ENCODE measurements at places on chromosomes 1 and 21. TPM values are rescaled to one million over a fixed set of nuclear protein-coding genes. Genes with fewer than 3 reads are reported as not detected.

Gene FCRL1
- not detected for total RNA-seq

Gene PKP1
- total RNA-seq, result not detected

DNA sequence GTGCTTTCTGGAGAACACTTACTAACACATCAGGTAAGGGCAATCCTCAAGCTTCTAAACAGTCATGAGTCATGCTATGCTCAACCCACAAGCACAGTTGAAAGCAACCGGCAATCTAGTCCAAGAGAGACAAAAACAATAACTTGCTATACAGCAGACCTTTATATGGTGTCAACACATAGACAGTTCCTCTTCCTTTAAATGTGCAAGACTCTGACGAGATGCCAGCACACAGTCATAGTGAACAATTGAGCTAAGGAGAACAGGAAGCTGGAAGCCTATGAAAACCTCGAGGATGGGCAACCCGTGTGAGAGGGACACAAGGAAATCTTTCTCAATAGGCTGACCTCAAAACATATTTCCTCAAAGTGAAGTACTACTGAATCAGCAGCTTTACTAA lies 5.3 kb downstream of the ADIPOR1 start:
- no peaks in the 10 kb centered on the region for H3K27me3 ChIP-seq
- H3K27ac ChIP-seq, result no peak overlapping the region
- no peak for DNase-seq
- no peak overlapping the region for H3K4me3 ChIP-seq
- peaks cover 25% of the 10 kb centered on the region for H3K36me3 ChIP-seq

Gene NKAIN1
- total RNA-seq, result not detected

Gene KIF21B
- 37.6 TPM for total RNA-seq

Gene HSD3B1
- not detected for total RNA-seq

Gene TRPM2
- 2.6 TPM for total RNA-seq

GRCh38 chr1:168767894-168768584 lies 39.0 kb upstream of the DPT start:
- DNase-seq, result no peak
- H3K36me3 ChIP-seq, result no peaks in the 10 kb centered on the region
- no peaks in the 10 kb centered on the region for H3K4me1 ChIP-seq
- no peaks in the 10 kb centered on the region for H3K27me3 ChIP-seq
- H3K27ac ChIP-seq, result no peak overlapping the region

GRCh38 chr1:8136766-8137165 lies 110.7 kb upstream of the ERRFI1 start:
- H3K27ac ChIP-seq, result no peak overlapping the region
- H3K36me3 ChIP-seq, result no peaks in the 10 kb centered on the region
- no peak overlapping the region for H3K4me3 ChIP-seq
- no peak for DNase-seq
- no peaks in the 10 kb centered on the region for H3K27me3 ChIP-seq
- no peaks in the 10 kb centered on the region for H3K4me1 ChIP-seq

- H3K27me3 ChIP-seq, result no peaks in the 10 kb centered on the region
- peak; percentile 20 for DNase-seq
- peak overlapping the region; percentile 37 for H3K4me3 ChIP-seq
- no peak overlapping the region for H3K27ac ChIP-seq
Measured at GRCh38 chr1:83508485-83509151, 490.3 kb downstream of the TTLL7 start.

Gene COL11A1
- total RNA-seq, result not detected

Gene SDC3
- 0.44 TPM for total RNA-seq

DNA sequence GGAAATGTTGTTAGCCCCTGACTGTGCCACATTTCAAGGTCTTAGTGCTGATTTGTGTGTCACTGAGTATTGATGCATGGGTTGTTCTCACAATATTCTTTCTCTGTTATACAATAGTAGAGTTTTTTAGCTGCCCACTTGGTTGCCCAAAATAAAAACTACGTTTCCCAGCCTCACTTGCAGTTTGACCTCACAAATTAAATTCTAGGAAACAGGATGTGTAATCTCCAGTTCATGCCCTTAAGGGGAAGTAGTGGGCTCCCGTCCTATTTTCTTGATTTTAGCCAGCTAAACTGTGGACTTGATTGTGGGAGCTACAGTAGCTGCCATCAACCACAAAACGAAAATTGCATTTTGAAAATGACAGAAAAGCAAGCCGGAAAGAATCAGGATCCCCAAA lies 27.3 kb upstream of the LAMC1 start:
- H3K36me3 ChIP-seq, result no peaks in the 10 kb centered on the region
- H3K4me3 ChIP-seq, result no peak overlapping the region
- DNase-seq, result no peak
- no peaks in the 10 kb centered on the region for H3K4me1 ChIP-seq
- no peaks in the 10 kb centered on the region for H3K27me3 ChIP-seq

DNA sequence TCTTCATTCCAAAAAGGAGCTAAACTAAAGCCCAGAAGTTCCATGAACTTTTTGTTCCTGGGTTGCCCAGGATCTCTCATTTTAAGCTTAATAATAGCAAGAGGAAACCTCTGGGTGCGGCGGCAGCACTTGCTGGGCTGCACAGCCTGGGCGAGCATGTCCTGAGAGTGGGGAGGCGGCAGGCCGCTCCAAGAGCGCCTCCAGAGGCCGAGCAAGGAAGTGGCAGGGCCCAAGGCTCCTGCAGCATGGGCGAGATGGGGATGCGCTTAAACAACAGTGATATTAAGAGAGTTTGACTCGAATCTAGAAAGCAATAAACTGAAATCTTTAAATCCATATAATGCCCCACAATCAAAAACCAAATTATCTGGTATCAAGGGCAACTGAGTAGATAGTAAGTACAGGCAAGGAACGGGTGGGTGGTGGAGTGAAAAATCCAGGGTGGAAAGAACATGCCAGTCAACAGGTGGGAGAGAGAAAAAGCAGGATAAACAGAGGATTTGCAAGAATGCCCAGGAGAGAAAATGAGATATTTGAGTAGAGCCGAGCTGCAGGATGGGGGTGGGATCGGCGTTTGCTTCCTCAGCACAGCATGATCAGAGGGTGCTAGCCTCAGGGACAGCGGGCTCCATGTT lies 14.1 kb upstream of the TNR start:
- no peaks in the 10 kb centered on the region for H3K27me3 ChIP-seq
- no peak for DNase-seq
- no peaks in the 10 kb centered on the region for H3K36me3 ChIP-seq
- H3K27ac ChIP-seq, result no peak overlapping the region

- H3K4me3 ChIP-seq, result no peak overlapping the region
- no peaks in the 10 kb centered on the region for H3K36me3 ChIP-seq
- peaks cover 14% of the 10 kb centered on the region for H3K4me1 ChIP-seq
- H3K27ac ChIP-seq, result no peak overlapping the region
- no peaks in the 10 kb centered on the region for H3K27me3 ChIP-seq
Measured at GRCh38 chr1:236123563-236123962, 18.8 kb upstream of the GPR137B start.

Gene BSND
- total RNA-seq, result not detected

Gene EYA3
- total RNA-seq, result 31.5 TPM

Gene GPR153
- total RNA-seq, result 0.50 TPM

Gene LRRC39
- total RNA-seq, result 0.53 TPM

Gene ZMYND12
- 0.85 TPM for total RNA-seq

DNA sequence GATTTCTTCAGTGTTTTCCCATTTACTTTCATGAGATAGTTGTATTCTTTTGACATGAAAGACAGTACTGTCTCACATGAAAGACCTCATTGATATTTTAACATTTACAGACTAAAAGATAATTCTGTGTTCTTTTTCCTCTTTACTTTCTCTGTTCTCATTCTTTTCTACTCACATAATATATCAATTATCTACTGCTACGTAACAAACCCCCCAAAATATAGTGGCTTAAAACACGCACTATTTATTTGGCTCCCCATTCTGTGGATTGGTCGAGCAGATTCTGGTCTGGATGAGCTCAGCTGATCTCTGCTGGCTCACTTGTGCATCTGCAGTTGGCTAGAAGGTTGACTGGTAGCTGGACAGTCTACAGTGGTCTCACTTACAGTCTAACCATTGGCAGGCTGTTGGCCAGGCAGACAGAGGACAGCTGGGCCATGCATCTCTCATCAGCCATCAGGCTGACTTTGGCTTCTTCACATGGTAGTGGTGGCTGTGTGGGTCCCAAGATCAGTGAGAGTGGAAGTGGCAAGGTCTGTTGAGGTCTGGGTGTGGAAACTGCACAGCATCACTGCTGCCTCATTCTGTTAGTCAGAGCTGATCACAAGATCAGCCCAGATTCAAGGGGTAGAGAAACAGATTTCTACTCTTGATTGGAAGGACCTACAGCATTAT lies 63.2 kb downstream of the MPZL1 start:
- H3K27me3 ChIP-seq, result no peaks in the 10 kb centered on the region
- no peak for DNase-seq
- H3K4me1 ChIP-seq, result no peaks in the 10 kb centered on the region
- no peak overlapping the region for H3K27ac ChIP-seq

DNA sequence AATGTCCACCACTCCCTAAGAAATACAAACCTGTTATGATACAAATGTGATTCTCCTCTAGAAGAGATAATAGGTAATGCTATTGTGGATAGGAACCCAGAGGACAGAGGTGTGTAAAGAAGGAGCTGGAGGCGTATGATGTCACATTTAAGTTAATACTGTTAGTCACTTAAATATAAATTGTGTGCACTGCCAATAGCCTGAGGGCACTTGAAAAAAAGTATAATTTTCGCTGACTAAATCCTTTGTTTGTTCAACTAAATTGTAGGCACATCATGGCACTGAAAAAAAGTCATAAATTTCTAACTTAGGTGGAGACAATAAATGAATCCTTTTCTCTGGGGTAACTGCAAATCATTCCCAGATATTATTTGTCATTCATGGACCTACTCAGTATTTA lies 4.4 kb downstream of the RCSD1 start:
- DNase-seq, result no peak
- peaks cover 26% of the 10 kb centered on the region for H3K36me3 ChIP-seq
- H3K4me1 ChIP-seq, result peaks cover 79% of the 10 kb centered on the region
- peak overlapping the region; percentile 1 for H3K4me3 ChIP-seq
- no peak overlapping the region for H3K27ac ChIP-seq

DNA sequence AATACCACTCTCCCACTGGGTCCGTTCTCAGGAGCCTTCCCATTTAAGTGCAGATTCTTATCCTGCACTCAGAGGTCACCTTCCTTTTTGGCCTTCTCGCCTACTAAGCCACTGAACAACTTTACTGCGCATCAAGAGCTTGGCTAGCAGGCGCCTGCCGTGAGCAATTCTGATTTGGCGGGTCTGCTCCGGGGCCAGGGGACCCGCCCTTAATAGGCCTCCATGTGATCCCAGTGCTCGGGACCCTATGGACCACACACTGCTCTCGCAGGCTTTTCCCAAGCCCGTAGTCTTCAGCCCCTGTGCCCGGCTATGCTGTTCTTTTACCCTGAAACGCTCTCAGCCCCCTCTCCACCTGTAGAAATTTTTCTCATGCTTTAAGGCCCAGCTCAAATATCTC lies 45.1 kb downstream of the BCL9 start:
- H3K4me1 ChIP-seq, result peaks cover 8% of the 10 kb centered on the region
- no peak overlapping the region for H3K27ac ChIP-seq
- H3K27me3 ChIP-seq, result peaks cover 24% of the 10 kb centered on the region
- DNase-seq, result no peak
- H3K4me3 ChIP-seq, result no peak overlapping the region

DNA sequence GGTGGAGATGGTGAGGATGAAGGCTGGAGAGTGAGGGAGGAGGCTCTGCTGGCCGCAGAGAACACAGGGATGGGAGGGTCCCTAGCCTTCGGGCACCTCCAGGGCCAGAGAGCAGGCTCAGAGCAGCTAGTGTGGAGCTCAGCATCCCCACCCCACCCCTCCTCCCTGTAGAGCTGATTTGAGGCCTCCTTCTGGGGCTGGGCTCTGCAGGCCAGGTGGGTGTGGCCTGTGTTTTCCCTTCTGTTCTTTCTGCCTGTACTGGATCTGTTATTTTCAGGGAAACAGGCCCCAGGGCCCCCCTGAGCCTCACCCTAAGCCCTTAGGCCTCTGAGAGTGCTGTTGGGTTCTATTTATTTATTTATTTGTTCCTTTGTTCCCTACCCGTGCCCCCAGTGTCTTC lies 44.8 kb downstream of the TMCC2 start:
- no peaks in the 10 kb centered on the region for H3K27me3 ChIP-seq
- no peaks in the 10 kb centered on the region for H3K36me3 ChIP-seq
- no peak for DNase-seq
- no peak overlapping the region for H3K27ac ChIP-seq

Gene TUFT1
- 2.0 TPM for total RNA-seq

Gene EPHA10
- total RNA-seq, result not detected

DNA sequence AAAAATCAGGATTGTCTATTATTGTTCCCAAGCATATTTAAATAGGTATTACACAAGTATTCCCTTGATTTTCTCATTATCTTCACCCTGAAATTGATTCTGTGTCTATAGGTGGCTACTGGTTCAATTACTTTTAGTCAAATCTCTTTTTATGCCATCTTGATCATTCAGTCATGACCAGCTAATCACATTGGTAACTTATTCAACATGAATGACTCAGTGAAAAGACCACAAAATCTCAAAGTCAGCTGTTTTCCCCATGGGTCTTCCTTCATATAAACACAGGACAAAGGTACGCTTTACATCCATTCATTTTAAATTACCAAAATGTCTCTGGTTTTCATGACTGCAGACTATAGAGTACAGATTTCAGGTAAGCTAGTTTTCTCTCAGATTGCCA lies 23.7 kb upstream of the NRIP1 start:
- H3K27ac ChIP-seq, result no peak overlapping the region
- no peak for DNase-seq
- no peaks in the 10 kb centered on the region for H3K4me1 ChIP-seq
- no peaks in the 10 kb centered on the region for H3K27me3 ChIP-seq
- H3K36me3 ChIP-seq, result no peaks in the 10 kb centered on the region

DNA sequence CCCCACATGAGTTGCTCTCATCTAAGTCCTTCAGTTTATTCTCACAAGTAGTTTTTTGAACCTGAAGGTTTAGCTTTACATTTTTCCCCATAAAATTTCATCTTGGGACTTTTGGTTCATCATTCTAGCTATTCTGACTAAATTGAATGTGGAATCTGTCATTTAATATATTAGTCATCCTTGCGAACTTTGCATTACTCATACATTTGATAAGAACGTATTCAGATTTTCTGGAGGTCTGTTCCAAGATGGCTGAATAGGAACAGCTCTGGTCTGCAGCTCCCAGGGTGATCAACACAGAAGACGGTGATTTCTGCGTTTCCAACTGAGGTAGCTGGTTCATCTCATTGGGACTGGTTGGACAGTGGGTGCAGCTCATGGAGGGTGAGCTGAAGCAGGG lies 59.8 kb upstream of the CSF1 start:
- no peak for DNase-seq
- no peak overlapping the region for H3K4me3 ChIP-seq
- no peaks in the 10 kb centered on the region for H3K4me1 ChIP-seq
- H3K36me3 ChIP-seq, result no peaks in the 10 kb centered on the region
- H3K27me3 ChIP-seq, result no peaks in the 10 kb centered on the region
- H3K27ac ChIP-seq, result no peak overlapping the region

Gene OR2W3
- total RNA-seq, result not detected

Data from CD8-positive, alpha-beta memory T cell (primary cell).